ENCODE measurements at places on chromosomes 1 and 21.

DNA sequence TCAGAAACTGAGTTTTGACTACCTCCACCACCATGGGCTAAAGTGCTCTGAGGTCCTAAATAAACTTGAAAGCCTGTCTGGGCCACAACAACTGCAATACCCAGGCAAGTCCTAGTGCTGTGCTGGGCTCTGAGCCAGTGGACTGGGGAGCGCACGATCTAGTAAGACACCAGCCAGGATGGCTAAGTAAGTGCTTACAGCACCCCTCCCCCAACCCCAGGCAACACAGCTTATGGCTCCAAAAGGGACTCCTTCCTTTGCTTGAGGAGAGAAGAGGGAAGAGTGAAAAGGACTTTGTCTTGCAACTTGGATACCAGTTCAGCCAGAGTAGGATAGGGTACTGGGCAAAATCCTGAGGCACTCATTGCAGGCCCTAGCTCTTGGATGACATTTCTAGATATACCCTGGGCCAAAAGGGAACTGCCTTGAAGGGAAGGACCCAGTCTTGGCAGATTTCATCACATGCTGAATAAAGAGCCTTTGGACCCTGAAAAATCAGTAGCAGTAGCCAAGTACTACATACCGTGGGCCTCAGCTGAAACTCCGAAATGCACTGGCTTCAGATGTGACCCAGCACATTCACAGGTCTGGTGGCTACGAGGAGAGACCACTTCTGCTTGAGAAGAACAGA, 1.6 kb downstream of the C1orf105 start:
- no peak for DNase-seq

GRCh38 chr1:54391450-54392209, 14.6 kb downstream of the SSBP3 start:
- DNase-seq = no peak

DNA sequence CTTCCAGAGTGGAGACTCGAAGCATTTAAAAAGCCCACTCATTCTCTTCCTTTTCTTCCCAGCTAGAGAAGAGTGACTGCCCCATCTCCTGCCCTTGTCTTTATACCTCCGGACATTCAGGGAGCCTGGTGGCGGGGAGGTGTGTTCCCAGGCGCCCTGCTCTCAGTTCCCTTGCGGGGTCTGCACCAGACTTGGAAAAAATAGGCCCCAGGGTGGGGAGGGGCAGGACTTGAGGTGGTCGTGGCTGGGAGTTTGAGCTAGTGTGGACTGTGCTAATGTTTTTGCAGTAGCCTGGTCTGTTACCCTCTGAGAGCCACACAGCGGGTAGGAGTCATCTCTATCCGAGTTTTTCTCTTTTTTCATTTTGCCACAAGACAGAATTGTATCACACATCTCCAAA, 139.1 kb downstream of the PEX14 start:
- DNase-seq = no peak

- DNase-seq = peak; percentile 98
Measured at GRCh38 chr1:235067396-235068157, 61.1 kb downstream of the TOMM20 start.

GRCh38 chr21:29557931-29558725, 259.4 kb downstream of the BACH1 start:
- DNase-seq = peak; percentile 13

GRCh38 chr1:109395602-109396512, 1.9 kb downstream of the SORT1 start:
- DNase-seq = no peak

- no peak for DNase-seq
Measured at GRCh38 chr1:162087111-162087510, 17.6 kb downstream of the NOS1AP start.

DNA sequence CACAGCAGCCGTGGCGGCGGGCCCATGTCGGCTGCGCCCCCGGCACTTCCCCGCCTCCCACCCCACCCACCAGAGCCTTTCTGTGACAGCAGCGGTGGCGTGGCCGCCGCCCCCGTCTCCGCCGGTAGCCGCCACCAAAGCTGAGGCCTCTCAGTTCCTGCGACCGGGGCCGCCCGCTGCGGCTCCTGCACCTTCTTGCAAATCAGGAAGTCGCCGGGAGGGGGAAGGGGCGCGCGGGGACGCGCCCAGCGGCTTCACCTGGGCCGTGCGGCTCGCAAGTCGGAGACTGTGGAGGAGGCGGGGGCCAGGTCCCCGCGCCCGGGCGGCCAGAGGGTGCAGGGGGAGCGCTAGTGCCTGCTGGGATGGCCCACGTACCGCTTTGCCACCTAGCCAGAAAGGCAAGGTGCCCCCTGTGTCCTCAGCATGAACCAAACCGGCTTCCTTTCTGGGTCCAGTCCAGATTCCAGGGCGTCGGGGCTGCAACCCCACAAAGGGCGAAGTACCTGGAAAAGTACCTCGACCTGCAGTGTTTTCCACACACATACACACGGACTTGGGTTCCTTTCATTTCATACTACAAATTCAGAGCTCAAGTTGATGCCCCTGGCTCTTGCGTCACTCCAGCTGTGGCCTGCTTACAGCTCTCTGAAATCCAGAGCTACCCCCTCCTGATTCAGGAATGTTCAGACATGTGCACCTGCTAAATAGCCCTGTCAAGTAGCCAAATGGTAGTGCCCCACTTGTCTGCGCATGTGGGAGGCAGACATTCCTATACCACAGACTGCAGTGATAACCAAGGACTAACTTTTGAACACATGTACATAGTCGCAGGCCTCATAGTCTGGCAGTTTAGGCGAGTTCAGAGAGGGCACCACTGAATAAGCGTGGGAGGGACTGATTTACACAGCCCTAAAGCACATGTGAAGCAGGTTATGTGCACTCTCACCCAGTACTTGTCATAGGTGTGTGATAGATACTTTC, at the start of gene DENND1B:
DENND1B (minus strand) TSS at position 199 of the 981 bp plus-strand sequence. CDS start 325 bp downstream, outside the sequence.
- DNase-seq = peak; percentile 59

DNA sequence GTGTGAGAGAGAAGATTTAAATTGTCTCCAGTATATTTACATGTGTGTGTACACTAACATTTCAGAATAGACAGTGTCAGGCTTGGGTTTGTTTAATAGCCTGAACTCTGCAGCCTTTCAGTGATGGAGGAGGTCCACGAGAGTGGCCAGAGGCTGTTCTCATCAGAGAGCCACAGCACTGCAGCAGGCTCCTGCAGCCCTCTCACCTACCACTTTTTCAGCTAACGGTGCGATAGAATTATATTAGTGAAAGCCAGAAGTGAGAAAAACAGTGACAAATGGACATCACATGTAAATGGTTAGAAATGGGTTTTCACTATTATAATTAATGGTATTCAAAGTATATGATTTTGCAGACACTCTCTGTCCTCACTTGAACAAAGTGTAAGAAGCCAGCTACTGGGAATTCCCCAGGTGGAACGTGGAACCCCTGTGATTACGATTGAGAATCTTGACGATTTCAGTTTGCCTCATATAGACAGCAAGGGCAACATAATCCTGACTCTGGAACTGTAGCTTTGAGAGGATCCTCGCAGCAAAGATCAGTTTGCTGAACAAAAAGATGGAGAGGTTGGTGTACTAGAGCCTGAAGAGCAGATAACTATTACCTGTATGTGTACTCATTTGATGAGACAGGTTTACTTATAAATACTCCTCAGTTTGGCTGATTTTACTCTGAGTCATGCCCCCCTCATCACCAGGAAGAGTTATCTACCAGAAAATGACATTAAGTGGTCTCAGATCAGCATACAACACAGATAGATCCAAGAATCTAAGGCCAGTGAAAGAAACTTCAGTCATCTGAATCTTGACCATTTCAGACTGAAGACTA, 31.4 kb downstream of the IFI16 start:
- no peak for DNase-seq

- DNase-seq = no peak
Measured at GRCh38 chr1:67850151-67850551, 16.9 kb upstream of the GNG12 start.

GRCh38 chr1:5664081-5664768, 328.0 kb downstream of the NPHP4 start:
- DNase-seq = no peak

DNA sequence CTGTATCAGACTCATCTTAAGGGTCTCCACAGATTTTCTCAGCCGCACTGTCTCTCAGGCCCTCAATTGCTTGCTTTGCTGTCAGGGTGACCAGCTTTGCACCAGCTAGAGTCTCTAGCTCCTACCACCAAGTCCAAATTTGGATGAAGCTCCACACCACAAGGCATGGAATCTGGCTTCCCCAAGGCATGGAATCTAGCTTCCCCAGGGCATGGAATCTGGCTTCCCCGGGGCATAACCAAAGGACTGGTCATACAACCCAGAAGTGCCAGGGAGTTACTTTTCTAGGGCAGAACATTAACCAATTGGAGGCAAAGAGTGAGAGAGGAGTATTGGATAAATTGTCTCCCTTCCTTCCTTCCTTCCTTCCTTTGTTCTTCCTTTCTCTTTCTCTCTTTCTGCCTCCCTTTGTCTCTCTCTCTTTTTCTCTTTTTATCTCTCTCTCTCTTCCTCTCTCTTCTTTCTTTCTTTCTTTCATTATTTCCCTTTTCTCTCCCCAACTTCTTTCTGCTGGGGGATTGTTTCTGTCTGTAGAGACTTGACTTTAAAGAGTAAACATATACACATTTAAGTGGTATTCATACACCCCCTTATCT, 76.9 kb upstream of the HAO2 start:
- DNase-seq = no peak

GRCh38 chr1:106080608-106081325, 975.7 kb upstream of the PRMT6 start:
- DNase-seq = no peak

Data from skeletal muscle cell (primary cell).